ENCODE measurements at places on chromosomes 6 and 20.

DNA sequence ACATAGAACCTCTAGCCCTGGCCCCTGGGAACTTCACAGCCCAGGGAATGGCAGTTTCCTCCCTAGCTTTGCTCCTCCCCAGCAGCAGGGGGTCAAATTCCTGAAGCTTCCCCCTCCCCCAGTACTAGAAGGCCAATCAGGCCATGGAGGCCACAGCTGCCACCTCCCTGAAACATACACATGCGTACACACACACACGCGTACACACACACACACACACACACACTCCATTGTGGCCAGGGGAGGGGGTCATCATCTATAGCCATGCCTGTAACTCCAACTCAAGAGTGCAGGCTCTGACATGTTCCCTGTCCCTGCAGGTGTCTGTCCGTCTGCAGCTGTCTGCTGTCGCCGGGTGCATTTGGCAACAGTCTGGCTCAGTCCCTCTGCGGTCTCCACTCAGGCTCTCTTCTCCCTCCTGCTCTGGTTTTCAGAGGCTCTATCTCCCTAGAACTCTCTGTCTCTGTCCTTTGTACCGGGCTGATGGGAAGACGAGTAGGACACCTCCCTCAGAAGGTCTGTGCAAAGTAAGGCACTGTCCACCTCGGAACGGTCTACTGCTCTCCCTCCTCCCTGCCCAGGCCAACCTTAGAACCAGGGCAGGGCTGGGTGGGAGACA, 1.4 kb downstream of the LRFN2 start:
- DNase-seq, result no peak

GRCh38 chr6:43200541-43200940, 18.5 kb downstream of the CUL9 start:
- no peak for DNase-seq

GRCh38 chr6:136922685-136923006, 545 bp downstream of the SLC35D3 start:
- DNase-seq, result no peak

GRCh38 chr6:129894921-129895320, 33.8 kb upstream of the TMEM244 start:
- no peak for DNase-seq

- no peak for DNase-seq
Measured at GRCh38 chr20:23159256-23159946, 73.3 kb upstream of the CD93 start.

GRCh38 chr20:16732506-16733152, 2.8 kb downstream of the SNRPB2 start:
- no peak for DNase-seq

DNA sequence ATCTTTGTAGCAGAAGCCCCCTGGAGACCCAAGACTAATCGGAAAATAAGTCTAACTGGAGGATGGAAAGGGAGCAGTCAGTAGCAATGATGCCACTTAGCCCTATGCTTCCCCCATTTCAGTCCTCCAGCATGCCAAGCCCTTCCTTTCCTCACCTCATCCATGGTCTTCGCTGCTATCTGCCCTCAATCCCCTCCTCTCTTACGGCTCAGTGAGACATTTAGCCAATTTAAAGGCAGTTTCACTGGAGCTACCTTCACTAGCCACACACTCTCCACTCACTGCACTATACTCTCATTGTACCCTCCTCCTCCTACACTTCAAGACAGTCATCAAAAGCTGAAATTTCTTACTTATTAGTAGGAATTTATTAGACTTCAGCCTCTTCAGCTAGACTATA, 111.2 kb downstream of the PDE10A start:
- DNase-seq, result no peak

DNA sequence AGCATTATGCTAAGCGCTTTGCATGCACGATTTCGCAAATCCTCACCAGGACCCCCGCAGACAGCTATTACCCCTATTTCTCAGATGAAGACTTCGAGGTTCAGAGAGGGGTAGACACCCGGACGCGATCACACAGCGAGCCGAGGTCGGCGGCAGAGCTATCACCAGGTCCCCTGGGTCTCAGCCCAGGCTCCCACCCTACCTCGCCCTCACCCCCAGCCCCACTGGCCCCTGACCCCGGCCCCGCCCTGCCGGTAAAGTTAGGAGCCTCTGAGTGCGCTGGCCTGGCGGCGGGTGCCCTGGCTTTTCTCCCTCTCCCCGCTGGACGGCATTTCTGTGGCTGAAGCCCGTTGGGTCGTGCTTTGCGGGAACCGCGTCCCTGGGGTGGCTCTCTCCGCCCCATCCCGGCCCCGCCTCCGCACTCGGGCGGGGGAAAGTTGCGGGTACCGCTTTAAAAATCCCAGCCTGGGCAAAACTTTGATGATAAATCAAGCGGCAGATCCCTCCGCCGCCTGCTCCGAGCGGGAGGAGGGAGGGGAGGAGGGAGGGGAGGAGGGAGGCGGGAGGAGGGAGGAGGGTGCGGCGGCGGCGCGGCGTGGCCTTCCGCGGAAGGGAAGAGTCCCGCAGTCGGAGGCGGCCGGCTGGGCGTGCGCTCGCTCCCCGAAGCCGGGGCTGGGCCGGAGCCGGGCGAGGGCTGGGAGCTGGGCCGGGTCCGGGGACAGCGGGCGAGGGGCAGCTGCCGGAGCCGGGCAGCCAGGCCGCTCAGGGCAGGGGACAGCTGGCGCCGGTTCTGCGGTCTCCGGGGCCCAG, at the start of gene VSTM2L:
Gene VSTM2L, plus strand, starts transcription at position 624 of the 810 bp plus-strand sequence. CDS start 224 bp downstream, outside the sequence.
- DNase-seq, result peak; percentile 36

DNA sequence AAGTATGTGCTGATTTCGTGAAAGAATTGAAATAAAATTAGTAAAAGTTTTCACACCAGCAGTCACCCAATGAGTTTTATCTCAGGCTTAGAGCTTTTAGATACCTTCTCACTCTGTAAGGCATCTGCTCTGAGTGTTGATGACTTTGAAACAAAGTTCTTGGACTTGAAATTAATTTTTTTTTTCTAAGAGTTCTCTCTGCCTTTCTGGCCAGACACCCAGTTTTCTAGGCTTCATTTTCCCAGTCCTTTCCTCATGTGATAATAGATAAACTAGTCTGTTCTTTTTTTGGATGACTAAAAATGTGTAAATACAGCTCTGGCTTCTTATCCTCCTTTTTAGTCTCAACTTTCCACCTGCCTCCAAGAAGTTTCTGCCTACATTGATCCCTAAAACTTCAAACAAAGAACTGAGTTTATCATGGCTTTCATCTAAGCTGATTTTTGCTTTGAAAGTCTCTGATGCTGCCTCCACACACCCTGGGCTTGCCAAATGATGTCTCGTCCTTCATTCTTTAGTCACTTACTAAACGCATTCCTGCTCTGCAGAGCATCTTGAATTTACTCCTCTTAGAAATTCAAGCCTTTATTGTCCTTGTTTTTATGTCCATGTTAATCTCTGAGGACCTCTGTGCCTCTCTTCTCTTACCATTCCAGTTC, 32.7 kb downstream of the SLX4IP start:
- no peak for DNase-seq

GRCh38 chr6:90411292-90411781, 114.7 kb upstream of the BACH2 start:
- DNase-seq, result no peak

DNA sequence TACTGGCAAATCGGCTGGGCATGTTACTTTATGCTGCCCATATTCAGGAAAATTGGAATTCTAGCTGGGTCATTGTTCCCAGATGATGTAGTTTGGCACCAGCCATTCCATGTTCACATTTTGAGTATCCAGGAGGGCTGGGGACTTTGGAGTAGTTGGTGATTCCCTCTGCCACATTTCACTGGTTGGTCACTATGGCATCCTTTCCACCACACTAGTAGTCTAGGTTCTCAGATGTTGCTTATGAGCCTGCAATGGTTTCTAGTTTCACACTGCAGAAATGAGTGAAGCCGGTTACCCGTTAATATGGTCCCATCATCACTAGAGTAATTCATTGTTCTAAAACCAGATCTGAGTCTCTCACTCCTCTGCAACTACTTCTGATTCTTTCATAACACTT, 4.6 kb downstream of the PTPN1 start:
- no peak for DNase-seq

GRCh38 chr20:55099251-55099650, 623.9 kb downstream of the DOK5 start:
- DNase-seq, result no peak

DNA sequence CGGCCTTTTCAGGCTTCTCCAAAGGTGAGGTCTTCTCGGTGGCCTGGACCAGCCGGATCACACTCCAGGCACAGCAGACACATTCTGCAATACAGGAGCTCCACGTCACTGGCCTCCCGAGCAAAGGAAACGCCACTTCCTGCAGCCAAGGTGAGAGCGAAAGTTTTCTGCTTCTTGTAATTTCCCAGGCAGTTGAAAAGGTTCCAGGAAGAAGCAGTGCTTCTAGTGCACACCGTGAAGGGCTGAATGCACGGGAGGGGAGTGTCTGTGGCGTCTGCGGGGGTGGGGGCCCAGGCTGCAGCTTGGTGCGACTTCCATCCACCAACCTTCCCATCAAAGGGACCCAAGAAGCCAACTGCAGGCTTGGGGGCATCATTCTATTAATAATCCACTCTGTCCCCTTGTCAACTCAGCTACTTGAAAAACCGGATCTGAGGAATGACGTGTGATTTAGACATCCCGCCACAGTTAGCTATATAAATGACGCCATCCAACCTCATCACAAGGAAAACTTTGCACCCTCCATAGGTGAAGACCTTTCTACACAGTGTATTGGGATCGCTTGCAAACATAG, 61.1 kb downstream of the NFATC2 start:
- DNase-seq, result no peak

DNA sequence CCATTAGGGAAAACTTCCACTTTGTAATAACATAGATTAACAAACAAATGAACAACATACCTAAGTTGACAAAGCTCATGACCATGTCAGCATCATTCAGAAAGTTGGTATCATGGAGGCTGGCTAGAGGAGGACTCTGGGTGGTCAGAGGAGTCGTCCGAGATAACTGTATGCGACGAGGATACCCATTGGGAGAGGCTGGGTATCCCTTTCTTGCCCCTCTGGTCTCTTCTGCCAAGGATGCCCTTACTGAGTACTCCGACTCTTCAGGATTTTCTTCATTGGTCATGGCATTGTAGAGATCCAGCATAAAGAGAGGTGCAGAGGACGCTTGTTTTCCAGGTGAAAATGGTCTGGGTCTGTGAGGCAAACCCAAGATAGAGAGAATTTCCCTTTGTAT, 1.1 kb downstream of the BMP5 start:
- no peak for DNase-seq

DNA sequence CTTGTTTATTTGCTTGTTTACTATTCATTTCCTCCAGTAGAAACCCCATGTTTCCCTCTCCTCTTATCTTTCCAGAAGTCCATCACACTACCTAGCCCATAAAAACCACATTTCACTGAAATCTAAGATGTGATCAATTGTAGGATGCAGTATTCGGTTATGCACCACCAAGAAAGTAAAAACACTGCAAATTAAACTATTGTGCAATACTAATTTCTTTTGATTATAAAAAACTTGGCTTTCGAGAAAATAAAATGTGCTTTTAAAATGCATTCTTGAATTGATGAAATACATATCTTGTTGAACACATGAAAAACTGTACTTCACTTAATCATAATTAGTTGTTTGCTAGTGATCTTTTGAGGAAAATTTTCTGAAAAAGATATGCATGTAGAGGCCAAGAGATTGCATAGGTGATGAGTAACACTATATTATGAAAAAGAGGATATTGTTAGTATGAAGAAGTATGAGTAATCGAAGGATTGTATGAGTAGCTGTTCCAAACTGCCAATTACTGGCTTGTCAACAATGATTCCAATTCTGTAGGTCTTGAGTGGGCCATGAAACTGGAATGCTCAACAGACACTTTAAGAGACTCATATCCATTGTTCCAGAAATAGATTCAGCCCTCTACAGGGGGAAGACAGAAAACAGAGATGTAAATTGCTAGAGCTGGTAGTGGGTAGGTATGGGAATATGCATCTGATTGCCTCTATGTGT, 79.7 kb downstream of the RNF217 start:
- peak; percentile 25 for DNase-seq
